ENCODE measurements at places on chromosomes 11 and 22.
A peak's percentile ranks its signal among the peaks of the same experiment; 100 is the strongest.

GRCh38 chr11:67588136-67588503 is 4.5 kb downstream of the GSTP1 start:
- DNase-seq: no peak

DNA sequence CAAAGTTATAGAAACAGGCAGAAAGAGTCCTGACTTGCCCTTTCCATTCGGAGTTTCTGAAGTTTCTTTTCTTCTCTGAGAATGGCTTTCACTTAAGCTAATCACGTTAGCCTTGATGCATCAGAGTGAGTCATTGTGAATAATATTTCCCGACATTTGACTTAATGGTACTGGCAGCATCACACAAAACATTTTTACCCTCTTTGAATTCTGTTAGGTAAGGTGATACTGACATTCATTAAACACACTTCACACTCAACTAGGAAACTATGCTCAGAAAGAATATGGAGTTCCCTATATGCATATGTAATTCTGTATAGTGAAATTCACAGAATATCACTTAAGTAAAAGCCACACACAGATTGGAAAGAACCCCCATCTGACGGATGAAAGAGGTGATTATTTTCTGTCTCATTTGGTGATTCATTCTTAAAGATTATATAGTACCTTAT is 120.8 kb upstream of the ARHGAP20 start:
- DNase-seq: no peak

GRCh38 chr22:42932857-42933484 is 75.9 kb upstream of the ARFGAP3 start:
- DNase-seq: no peak

DNA sequence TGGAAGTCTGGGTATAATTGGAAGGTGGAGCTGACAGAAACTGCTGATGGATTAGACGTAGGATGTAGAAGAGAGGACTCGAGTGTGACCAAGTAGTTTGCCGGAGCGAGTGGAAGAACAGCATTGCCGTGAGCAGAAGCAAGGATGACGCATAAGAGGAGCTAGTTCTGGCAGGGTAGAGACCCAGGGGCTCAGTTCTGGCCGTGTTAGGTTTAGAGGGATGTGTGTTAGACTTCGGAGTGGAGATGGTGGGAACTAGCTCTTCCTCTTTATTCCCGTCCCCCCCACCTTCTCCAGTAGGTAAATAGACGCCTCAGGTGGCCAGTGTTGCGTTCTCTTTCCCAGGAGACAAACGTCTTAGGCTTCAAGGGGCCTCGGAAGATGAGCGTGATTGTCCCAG is 19.1 kb downstream of the TUB start:
- DNase-seq: no peak

- DNase-seq: no peak
Measured at GRCh38 chr11:95108671-95109551, 19.3 kb downstream of the ENDOD1 start.

GRCh38 chr11:1733716-1734640 is 16.4 kb downstream of the IFITM10 start:
- DNase-seq: no peak

DNA sequence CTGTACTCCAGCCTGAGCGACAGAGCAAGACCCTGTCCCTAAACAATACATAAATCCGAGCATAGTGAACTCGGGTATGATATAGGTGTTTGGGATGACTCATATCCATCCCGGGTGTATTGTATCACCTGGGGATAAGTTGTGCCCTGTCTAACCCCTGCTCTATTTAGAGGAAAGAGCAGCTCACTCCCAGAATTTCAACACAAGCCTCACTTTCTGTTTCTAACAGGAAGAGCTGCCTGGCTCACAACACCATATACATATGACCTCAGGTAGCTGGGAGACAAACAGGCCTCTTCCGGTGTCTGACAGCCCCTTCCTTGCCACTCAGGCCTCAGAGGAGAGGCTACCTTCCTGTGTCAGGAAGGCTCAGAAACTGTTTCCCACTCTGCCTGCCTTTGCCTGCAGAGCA is 9.9 kb upstream of the MICALL1 start:
- peak; percentile 62 for DNase-seq

DNA sequence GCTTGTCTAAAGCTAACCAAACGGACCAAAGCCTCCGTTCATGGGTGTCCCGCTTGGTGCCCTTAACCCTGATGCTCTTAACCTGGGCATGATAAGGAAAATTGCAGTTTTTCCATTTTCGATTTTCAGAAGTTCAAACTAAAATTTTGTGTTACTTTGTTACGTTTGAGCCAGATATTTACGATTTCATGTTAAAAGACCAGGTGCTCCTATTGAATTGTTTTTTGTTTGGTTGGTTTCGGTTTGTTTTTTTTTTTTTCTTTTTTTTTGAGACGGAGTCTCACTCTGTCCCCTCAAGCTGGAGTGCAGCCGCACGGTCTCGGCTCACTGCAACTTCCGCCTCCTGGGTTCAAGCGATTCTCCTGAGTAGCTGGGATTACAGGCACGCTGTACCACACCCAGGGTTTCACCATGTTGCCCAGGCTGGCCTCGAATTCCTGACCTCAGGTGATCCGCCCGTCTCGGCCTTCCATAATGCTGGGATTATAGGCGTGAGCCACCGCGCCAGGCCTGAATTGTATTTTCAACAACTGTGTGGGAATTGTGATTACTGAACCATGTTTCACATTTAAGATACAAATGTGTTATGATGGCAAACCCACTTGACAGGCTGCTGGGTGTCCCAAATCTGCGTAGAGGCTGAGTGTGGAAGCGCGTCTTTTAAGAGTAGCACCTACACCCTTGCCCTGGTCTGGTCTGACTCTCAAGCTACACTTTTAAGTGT is 864 bp upstream of the USP28 start:
- no peak for DNase-seq

- peak; percentile 63 for DNase-seq
Measured at GRCh38 chr11:58573451-58574104, 2.1 kb downstream of the LPXN start.

DNA sequence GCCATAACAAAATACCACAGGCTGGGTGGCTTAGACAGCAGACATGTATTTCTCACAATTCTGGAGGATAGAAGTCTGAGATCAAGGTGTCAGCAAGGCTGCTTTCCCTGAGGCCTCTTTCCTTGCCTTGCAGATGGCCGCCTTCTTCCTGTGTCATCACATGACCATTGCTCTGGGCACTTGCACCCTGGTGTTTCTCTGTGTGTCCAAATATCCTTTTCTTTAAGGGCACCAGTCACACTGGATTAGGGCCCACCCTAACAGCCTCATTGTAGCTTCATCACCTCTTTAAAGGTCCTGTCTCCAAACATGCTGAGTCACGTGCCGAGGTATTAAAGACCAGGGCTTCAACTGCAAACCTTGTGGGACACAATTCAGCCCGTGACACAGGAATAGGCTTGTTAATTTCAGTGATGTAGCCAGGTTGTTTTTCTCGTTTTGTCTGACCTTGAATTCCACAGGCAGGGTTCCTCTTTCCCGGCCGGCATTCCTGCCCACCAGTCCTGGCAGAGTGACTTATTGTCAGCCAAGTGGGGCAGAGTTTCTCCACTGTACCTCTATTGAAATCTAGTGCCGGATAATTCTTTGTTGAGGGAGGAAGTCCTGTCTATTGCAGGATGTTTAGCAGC is 100.1 kb downstream of the KCNQ1OT1 start:
- DNase-seq: no peak

- no peak for DNase-seq
Measured at GRCh38 chr11:127943763-127944162, 643.6 kb downstream of the ETS1 start.

- no peak for DNase-seq
Measured at GRCh38 chr22:32917577-32918354, 116.3 kb downstream of the TIMP3 start.

GRCh38 chr22:33299245-33299956 is 241.2 kb upstream of the SYN3 start:
- no peak for DNase-seq

GRCh38 chr11:122186439-122187080 is 70.5 kb upstream of the BLID start:
- no peak for DNase-seq

DNA sequence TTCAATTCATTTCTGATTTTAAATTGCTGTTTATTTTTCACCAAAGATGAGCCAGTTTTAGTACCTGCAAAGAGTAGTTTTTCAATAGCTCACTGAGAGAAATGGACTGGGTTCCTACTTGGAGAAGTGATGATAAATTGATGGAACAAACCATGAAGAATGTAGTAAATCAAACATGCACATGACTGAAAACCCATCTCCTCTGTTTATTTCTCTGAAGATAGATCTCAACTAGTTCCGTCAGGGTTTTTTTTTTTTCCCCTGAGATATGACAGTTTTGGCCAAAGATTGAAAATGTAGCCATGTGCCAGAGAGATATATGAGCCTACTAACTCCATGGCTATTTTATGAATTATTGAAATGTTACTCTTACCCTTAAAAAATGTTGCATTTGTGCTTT is 239.6 kb downstream of the DDX10 start:
- DNase-seq: no peak

- DNase-seq: no peak
Measured at GRCh38 chr11:133078012-133078411, 454.3 kb downstream of the OPCML start.

DNA sequence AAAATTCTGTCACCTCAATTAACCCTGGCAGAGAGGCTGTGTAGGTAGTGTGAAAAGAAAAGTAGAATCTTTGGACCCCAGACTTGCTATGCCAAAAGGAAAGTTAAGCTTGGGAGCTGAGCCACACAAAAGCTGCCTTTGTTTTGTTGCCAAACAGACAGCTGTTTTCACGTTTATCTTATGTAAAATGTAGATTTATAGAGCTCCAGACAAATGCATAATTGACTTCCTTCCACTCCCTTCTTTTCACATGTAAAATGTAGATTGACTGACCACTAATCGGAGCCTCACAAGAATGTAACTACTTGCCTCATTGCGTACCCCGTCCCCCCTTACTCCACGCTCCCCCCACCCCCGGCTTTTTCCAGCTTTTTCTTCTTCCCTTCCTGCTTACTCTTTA is 2302.2 kb upstream of the RAG2 start:
- no peak for DNase-seq

DNA sequence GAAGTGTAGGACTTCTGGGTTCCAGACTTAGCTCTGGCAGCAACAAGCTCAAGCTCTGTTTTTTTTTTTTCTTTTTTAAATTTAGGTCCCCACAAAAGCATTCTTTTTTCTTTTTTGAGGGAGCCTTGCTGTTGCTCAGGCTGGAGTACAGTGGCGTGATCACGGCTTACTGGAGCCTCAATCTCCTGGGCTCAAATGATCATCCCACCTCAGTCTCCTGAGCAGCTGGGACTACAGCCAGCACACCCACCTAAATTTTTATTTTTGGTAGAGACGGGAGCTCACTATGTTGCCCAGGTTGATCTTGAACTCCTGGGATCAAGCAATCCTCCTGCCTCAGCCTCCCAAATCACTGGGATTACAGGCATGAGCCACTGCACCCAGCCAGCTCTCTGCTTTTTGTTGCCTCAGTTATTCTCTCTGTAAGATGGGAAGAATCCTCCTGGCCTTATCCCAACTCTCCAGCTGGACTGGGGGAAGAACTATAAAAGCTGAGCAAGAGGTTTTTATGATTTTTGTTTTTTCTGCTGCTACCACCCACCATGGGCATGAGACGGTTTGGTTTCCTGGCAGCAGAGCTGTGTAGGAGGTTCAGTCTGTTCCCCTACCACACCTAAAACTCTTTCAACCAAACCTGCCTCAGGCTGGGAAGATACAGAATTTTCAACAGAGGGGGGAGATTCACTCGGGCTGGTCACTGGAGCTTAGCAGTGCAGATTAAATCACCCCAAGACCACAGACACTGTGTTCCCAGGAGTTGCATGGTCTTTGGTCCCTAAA is 11.6 kb upstream of the MTFP1 start:
- no peak for DNase-seq

- no peak for DNase-seq
Measured at GRCh38 chr11:42768576-42768975, 543.2 kb upstream of the API5 start.

- DNase-seq: no peak
Measured at GRCh38 chr11:113494021-113494420, 18.8 kb upstream of the DRD2 start.

DNA sequence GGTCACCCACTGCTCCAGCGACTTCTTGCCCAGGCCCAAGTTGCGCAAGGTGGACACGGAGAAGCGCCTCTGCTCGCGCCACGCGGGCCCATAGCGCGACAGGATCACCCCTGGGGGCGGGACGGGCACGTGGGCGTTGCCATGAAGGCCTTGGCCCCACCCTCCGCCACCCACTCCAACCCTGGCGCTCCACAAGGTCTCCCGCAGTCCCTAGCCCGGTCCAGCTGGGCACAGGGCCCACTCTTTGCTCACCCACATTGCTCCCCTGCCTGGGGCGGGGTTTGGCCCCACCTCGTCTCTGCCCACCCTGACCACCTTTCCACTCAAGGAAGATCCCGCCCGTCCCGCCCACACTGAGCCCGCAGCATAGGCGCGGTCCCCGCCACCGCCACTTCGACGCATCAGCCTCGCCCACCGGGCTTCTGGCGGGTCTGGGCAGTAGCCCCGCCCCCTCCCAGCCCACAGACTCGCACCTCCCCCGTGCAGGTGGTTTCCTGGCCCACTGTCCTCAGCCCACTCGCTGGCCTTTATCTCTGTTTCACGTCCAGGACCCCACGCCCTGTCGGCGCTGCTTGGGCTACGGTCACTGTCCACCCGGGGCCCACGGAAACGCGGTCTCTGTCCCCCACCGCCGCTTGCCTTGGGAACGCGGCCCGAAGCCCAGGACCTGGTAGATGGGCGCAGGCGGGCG is 12.3 kb upstream of the CYP2D6 start:
- no peak for DNase-seq

DNA sequence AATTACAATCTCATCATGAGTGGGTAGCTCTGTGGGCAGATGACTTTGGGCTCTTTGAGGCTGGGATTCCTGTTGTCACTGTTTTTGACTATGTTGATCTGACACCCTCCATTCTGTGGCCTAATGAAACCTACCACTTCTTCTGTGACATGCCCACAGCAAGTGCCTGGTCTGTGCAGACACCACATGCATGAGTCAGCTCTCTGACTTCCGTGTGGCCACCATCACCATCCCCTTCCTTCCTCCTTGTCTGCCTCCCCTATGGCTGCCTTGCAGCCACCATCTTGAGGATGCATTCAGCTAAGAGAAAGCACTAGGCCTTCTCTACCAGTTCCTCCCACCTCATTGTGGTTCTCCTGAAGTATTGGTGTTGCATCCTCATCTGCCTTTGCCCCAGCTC is 15.3 kb upstream of the OR10V1 start:
- peak; percentile 5 for DNase-seq

- peak; percentile 7 for DNase-seq
Measured at GRCh38 chr11:82978422-82979099, 77.0 kb downstream of the DDIAS start.

- no peak for DNase-seq
Measured at GRCh38 chr11:56509439-56509838, 18.3 kb upstream of the OR5M8 start.

- no peak for DNase-seq
Measured at GRCh38 chr11:112963368-112963955, 2.2 kb downstream of the NCAM1 start.

- DNase-seq: no peak
Measured at GRCh38 chr22:44348971-44349560, 36.3 kb upstream of the SHISAL1 start.

- DNase-seq: no peak
Measured at GRCh38 chr11:108025387-108026080, 16.8 kb downstream of the CUL5 start.

- DNase-seq: peak; percentile 33
Measured at GRCh38 chr11:115334932-115335788, 169.1 kb downstream of the CADM1 start.

Measured in CD4-positive, alpha-beta T cell treated with Interleukin-21 for 1 hour (primary cell).